ENCODE measurements at places on chromosomes 3 and 15. TPM values are rescaled to one million over a fixed set of nuclear protein-coding genes. Genes with fewer than 3 reads are reported as not detected.

GRCh38 chr3:128970740-128971047, 23.2 kb downstream of the CFAP92 start:
- peak; percentile 32 for DNase-seq

DNA sequence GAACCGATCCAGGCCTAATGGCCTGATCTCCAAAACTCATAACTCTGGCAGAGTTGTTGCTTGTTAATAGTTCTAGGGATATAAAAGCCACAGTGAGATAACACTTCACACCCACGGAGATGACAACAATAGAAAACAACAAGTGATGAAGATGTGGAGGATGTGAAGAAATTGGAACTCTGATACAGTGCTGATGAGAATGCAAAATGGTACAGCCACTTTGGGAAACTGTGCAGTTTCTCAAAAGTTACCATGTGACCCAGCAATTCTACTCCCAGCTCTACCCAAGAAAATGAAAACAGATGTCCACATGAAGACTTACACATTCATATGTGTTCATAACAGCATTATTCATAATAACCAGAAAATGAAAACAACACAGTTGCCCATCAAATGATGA, 3.8 kb downstream of the CMTM7 start:
- no peak for DNase-seq

The BCL6 gene
- 30.4 TPM for total RNA-seq

The CELF6 gene
- 0.58 TPM for total RNA-seq

GRCh38 chr3:151210676-151211381, 7.8 kb upstream of the GPR171 start:
- no peak for DNase-seq

The DALRD3 gene
- total RNA-seq: 21.6 TPM

DNA sequence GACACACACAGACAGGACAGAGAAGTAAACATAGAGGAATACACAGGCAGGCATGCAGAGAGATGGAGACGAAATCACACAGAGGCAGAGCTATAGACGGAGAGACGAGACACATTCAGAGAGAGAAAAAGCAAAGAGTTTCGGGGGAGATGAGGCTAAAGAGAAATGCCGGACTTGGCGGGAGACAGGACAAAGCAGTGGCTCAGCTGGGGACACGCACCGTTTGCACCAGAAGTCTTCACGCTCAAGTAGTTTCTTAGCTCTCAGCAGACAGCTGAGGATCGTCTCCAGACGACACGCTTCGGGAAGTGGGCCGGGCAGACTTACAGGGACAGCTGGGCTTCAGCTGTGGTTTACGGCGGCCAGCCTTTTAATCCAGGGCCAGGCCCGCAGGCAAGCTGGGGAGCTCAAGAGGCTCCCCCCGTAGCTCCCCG, 56.2 kb upstream of the DLG1 start:
- no peak for DNase-seq

GRCh38 chr15:42903388-42904324, 16.9 kb downstream of the TTBK2 start:
- no peak for DNase-seq

DNA sequence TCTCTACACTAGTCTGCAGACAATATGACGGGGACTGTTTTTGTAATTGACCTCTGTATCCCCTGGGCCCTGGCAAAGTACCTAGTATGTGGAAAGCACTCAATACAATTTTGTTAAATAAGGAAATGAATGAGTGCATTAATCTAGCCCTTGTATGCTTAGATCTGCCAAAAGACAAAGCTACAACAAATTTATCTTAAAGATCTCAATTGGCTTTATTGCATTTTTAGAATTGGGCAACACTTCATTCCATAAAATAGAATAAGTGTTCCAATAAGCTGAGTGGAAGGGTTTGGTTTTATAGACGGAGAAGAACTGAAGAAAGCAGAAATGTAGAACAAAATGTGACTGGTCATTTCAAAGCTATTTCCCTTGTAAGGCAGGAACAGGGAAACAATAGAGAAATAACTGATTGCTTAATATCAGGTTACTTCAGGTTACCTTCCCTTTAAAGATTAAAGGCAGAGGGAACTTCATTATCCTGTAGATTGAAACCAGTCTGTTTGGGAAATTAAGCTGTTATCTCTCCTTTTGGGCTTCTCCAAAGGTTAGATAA, 108.3 kb upstream of the MME start:
- no peak for DNase-seq

The TGM4 gene
- total RNA-seq: not detected

GRCh38 chr3:104781112-104781511, 585.6 kb upstream of the ALCAM start:
- no peak for DNase-seq

DNA sequence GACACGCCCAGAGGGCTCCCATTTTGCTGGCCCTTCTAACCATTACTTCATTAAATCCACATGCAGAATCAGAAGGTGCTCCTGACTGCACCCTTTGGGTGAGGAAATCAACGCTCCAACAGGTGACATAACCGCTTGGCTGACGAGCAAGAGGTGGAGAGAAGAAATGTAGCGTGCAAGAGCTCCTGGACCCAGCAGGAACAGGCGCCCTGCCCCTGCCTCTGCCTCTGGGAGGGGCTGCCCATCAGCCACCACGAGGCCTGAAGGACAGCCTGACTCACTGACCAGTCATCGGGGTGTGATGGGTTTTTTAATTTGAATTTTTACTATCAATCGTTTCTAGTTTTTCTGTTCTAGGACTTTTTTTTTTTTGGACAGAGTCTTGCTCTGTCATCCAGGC, 218.2 kb downstream of the ADAMTS17 start:
- DNase-seq: no peak

DNA sequence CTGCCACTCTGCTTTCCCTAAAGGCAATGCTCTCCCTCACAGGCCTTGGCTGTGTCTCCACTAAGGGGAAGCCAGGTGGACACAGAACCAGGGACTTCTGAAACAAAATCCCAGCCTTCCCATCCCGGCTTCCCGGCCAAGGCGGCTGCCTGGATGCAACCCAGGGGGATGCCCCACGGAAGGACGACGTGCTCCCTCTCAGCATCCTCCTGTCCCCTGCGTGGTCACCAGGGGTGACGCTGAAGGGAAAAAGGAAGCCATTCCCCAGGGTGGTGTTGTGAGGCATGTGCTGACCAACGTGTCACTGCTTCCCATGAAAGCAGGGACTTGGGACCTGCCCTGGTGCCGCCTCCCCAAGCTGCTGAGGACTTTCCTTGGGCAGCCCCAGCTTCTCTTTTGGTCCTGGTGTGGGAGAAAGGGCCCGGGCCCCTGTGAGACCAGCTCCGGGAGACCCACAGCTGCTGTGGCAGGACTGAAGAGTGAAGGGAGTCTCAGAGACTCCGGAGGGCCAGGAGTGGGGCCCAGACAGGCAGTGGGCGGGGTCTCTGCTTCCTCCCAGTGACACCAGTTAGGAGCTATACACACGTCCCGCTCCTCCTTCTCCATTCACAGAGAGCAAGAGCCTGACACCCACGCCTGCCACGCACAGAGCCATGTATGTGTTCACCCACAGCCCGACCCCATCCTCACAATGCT, 139.2 kb downstream of the NUP210 start:
- no peak for DNase-seq

- DNase-seq: no peak
Measured at GRCh38 chr15:98611808-98612207, 36.5 kb upstream of the IGF1R start.

- DNase-seq: no peak
Measured at GRCh38 chr15:64452988-64453688, 7.2 kb upstream of the ZNF609 start.

- no peak for DNase-seq
Measured at GRCh38 chr3:194489736-194490612, 3.2 kb upstream of the ATP13A3 start.

DNA sequence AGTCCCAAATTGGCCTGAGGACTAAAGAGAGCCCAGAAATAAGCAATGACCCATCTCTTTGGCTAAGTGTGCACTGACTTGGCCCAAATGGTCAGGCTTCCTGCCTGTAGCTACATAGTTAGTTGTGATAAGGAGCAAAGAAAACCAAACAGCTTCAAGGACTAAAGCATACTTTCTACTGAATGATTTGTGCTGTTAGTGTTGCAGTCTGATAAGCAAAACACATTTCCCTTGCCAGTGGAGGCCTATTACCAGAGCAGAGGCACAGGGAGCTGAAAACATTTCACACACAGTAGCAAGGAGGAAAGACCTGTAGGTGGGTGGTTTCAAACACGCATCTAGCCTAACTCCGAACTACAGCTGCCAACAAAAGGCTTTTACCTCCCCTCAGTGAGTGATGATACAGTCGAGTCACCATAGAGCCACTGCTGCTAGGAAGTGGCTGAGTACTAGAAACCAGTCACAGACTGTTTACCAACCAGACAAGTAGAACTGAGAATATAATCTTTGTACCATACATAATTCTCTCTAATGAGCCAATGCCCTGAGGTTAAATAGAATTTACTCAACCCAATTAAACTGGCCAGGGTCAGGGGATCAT, 222.3 kb upstream of the THBS1 start:
- no peak for DNase-seq

DNA sequence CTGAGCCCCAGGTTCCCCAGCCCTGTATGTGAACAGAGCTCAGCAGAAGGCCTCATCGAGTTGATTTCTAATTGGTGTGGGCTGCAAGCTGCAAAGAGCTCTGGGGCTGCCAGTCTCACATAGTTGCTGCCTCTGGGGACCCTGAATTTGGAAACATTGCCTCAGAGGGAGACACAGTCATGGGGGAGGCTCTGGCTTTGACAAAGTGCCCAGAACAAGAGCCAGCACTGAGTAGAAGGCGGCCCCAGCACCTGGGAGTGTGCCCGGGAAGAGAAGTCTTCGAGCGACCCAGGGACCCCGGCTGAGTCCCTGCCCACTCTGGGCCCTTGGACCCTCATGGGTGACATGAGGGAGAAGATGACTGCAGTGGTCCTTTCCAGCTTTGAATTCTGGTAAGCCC, 7.3 kb downstream of the NTRK3 start:
- DNase-seq: no peak

The RTP3 gene
- total RNA-seq: not detected

The RASL12 gene
- total RNA-seq: not detected

The EPHB3 gene
- total RNA-seq: 0.71 TPM

The TMEM108 gene
- not detected for total RNA-seq

The PROS1 gene
- 0.35 TPM for total RNA-seq

The IGF2BP2 gene
- 0.13 TPM for total RNA-seq

- no peak for DNase-seq
Measured at GRCh38 chr3:122986693-122987179, 40.8 kb downstream of the SEMA5B start.

The C15orf39 gene
- total RNA-seq: 69.2 TPM

DNA sequence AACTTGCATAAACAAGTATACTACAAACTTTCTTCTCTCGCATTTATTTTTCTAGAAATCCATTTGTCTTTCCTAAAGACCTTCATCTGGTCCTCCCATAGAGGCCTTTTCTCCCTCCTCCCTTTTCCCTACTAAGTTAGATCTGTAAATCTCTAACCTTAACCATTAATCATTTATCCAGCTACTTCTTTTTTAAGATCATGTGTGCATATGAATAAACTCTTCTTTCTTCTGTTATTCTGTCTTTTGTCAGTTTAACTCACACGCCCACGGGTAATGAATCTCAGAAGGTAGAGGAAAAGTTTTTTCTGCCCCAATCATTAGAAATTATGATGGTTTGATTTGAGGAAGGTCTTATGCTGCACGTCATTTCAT, 48.7 kb upstream of the FHIT start:
- DNase-seq: no peak

The CGNL1 gene
- total RNA-seq: not detected

DNA sequence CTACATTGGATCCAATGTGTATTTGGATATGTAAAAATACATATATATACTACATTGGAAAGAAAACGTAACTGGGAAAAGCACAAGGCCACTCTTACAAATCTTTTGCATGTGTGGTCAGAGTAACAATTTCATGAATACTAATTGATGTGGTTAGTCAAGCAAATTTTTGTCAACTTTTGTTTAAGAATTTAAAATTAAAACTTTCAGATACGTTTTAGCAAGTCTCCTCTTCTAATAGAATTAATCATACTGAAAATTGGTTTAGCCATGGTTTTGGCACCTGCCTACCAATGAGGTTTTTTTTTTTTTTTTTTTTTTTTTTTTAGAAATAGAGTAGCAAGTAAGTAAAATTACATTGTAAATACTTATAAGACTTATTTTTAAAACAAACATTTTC, 153.0 kb upstream of the CGNL1 start:
- no peak for DNase-seq

DNA sequence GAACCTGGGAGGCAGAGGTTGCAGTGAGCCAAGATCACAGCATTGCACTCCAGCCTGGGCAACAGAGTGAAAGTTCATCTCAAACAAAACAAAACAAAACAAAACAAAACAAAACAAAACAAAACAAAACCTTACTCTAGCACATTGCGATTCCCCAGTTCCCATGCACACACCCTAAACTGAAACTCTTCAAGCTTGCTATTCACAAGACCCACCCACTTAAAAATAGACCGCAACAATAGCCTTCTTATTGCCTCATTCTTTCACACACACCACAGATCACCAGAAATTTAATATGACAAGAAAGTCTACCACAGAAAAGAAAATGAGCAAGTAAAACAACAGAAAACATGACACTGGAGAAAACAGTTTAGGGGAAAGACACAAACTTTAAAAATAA, 598.4 kb downstream of the FHIT start:
- no peak for DNase-seq

The ZNF639 gene
- 31.5 TPM for total RNA-seq

DNA sequence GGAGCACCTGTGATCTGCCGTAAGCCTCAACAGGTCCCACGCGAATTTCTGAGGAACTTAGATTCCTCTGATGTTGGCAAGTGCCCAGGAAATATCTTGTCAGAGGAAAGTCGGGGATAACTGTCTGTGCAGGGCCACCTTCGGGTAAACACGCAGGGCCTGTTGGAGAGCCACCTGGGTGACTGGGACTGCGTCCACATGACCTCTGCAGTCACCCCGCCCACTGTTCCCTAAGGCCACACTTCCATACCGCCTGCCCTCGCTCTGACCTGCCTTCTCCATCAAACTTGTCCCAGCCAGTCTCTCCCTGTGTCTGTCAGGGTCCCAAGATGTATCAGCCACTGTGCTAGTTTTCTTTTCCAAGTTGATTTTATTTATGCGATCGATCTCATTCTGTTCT, 28.7 kb downstream of the BFSP2 start:
- DNase-seq: no peak

The CCDC54 gene
- total RNA-seq: not detected

GRCh38 chr15:78750566-78750965, 60.7 kb downstream of the ADAMTS7 start:
- no peak for DNase-seq

GRCh38 chr3:184633237-184633579, 71.6 kb downstream of the EPHB3 start:
- no peak for DNase-seq

Measured in activated CD4-positive, alpha-beta memory T cell treated with anti-CD3 and anti-CD28 coated beads, Interleukin-2, amount 10 ng/mL, durations not matched to agents 7 days and 5 days (primary cell).